Progenitor cell of endocrine pancreas (in vitro differentiated cells): ENCODE measurements at places on chromosomes 11 and 22. TPM values are rescaled to one million over a fixed set of nuclear protein-coding genes. Genes with fewer than 3 reads are reported as not detected.

DNA sequence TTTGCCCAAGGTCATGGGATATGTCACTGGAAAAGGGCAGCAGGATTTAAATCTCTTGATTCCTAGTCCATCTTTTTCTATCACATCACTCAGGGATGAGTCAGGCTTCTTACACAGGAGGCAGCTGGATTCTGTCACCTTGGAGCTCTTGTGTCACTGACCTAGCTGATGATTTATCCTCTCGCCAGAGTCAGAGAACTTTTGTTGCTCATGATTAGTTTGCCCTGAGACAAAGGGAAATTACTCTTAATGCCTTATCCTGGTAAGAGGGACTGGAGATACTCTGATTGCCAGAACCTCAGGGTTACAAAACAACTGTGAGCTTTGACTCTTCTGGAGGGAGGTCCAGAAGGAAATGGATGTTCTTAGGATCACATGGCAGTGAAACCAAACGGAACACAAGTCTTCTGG is 10.1 kb downstream of the COA4 start:
- peaks cover 9% of the 10 kb centered on the region for H3K36me3 ChIP-seq
- H3K4me1 ChIP-seq: no peaks in the 10 kb centered on the region
- DNase-seq: no peak
- H3K4me3 ChIP-seq: no peak overlapping the region
- H3K27me3 ChIP-seq: no peaks in the 10 kb centered on the region

DNA sequence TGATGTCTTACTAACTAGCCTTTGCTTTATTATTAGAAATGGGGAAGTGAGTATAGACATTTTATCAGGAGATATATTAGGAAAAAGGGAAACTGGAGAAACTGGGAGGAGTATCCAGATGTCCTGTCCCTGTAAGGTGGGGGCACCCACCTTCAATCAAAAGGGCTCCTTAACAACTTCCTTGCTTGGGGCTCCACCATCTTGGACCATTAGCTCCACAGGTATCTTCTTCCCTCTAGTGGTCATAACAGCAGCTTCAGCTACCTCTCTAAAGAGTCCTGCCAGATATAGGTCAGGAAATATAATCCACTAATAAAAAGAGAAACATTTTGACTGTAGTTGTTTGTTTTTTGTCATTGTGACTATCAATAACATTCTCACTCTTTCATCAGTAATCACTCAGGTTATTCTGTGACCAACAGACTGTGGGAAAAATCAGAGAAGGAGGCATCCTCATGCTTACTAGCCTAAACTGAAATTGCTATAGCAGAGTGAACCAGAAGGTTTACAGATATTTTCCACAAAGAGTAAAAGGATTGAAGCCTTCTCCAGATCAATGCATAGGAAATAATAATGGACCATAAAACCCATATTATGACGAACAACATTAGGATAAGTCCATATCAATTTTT is 10.4 kb downstream of the OR51B4 start:
- H3K4me1 ChIP-seq: no peaks in the 10 kb centered on the region
- no peaks in the 10 kb centered on the region for H3K27me3 ChIP-seq
- no peak overlapping the region for H3K27ac ChIP-seq
- H3K36me3 ChIP-seq: no peaks in the 10 kb centered on the region
- DNase-seq: no peak

- DNase-seq: no peak
- H3K4me3 ChIP-seq: no peak overlapping the region
- no peak overlapping the region for H3K27ac ChIP-seq
- no peaks in the 10 kb centered on the region for H3K4me1 ChIP-seq
- no peaks in the 10 kb centered on the region for H3K27me3 ChIP-seq
- H3K36me3 ChIP-seq: peaks cover 11% of the 10 kb centered on the region
Observed at GRCh38 chr22:42879371-42880021, 22.4 kb upstream of the ARFGAP3 start.

DNA sequence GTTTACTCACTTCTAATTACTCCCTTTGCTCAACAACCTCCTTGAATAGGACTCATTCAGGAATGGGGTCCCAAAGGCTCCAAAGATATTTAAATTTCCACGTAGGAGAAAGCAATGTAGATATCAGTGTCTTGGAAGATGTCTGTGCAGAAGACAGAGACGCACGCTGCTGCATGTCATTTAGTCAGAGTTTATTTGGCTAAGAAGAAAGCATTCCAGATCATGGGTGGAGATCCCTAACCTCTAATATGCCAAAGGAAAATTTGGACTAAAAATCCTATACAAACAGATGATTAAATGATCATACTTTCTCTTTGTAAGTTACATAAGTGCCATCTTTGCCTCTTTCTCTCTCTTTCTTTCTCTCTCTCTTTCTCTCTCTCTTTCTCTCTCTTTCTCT is at the start of gene OR10D3:
Gene OR10D3, plus strand, starts transcription at position 278 of the 400 bp plus-strand sequence. CDS start 1,925 bp downstream, outside the sequence.
- H3K27ac ChIP-seq: no peak within 1 kb of the TSS
- DNase-seq: no peak

GRCh38 chr11:134032501-134033091 is 36.3 kb upstream of the JAM3 start:
- no peaks in the 10 kb centered on the region for H3K36me3 ChIP-seq
- H3K27me3 ChIP-seq: peaks cover 45% of the 10 kb centered on the region
- no peak for DNase-seq
- no peak overlapping the region for H3K27ac ChIP-seq
- peaks cover 16% of the 10 kb centered on the region for H3K4me1 ChIP-seq

The CD3G gene
- not detected in 2 replicates for total RNA-seq

The PHETA2 gene
- 5.2 and 6.1 TPM in 2 replicates for total RNA-seq

The C11orf65 gene
- total RNA-seq: 0.42 and 0.67 TPM in 2 replicates

The PRDM11 gene
- 23.7 and 27.1 TPM in 2 replicates for total RNA-seq

The CELSR1 gene
- total RNA-seq: 20.9 and 21.0 TPM in 2 replicates
